Cortex of kidney (tissue), 1 donor: ENCODE measurements at places on chromosomes 4 and X.

GRCh38 chr4:107870236-107870635 lies 45.5 kb downstream of the SGMS2 start:
- no peak for DNase-seq

DNA sequence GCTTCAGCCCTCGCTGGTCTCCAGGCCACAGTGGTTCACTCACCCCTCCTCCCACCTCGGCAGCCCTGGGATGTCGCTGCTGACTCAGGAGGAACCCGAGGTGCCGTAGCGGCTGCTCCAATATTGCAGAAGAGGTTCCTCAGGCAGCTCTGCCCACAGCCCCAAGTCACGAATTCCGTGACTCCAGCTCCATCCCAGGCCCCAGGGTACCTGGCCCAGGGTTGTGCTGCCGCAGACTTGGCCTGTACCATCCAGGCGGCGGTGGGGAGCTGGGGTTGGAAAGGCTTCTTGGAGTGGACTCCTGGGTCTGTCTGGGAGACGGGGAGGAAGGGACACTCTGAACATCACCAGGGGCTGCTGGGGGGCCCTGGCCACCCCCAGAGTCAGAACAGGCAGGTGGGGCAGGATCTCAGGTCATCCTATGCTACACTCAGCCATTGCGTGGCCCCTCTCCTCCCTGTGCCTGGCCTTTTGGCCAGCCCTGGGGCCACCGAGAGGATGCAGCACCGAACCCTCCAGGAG lies 728 bp upstream of the HGFAC start:
- no peak for DNase-seq

- no peak for DNase-seq
Measured at GRCh38 chr4:185911556-185912064, 99.6 kb upstream of the SORBS2 start.

- no peak for DNase-seq
Measured at GRCh38 chr4:25856756-25857155, 6.0 kb downstream of the SEL1L3 start.

- DNase-seq = no peak
Measured at GRCh38 chr4:16196482-16197393, 29.5 kb downstream of the TAPT1 start.

DNA sequence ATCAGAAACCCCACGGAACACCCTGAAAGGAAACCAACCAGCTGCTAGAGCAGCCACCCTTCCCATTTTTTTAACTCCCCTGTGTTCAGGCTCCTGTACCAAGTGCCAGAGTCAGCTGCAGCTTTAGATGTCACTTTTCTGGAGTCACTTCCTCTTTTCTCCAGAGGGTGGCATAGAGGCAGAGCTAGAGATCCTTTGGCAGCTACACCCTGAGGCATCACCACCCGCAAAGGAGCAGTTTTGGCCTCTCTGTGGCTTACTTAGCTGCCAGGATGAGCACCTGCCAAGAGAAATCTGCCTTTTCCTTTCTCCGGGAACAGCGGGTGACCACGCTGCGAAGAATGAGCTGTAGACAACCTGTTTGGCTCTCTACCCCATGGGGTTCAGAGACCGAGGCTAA lies 58.0 kb upstream of the CHRDL1 start:
- no peak for DNase-seq

- no peak for DNase-seq
Measured at GRCh38 chr4:72893354-72894066, 176.0 kb downstream of the COX18 start.

DNA sequence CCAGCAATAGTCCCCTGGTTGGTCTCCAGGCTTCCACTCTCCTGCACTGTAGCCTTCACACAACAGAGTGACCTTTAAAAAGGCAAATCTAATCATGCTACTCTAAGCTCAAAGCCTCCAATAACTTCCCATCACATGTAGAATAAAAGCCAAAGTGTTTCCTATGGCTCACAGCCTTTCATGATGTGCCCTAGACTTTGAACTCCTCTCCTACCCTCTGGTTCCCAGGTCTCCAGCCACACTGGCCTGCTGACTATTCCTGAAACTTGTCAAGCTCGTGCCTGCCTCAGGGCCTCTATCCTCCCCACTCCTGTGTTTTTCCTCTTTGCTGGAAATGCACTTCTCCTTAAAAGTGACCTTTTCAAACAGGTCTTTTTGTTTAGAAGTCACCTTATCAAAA lies 3.1 kb downstream of the MANBA start:
- DNase-seq = no peak

DNA sequence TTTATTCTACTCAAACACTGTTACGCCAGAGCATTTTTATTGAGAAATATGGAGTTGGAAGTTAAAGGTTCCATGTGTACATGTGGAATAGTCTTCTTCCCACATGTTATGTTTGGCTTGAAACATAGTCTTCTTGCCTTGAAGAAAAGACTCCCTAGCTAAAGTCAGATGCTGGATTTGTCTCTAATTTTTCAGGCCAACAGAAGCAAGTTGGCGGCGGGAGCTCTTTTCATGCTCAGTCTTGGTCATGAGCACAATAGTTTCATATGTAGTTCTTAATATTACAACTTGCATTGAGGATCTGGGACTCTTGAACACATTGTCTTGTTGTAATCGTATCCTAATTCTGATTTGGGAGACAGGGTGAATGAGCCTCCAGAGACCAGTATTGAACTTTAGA lies 19.4 kb downstream of the SEPTIN11 start:
- no peak for DNase-seq

DNA sequence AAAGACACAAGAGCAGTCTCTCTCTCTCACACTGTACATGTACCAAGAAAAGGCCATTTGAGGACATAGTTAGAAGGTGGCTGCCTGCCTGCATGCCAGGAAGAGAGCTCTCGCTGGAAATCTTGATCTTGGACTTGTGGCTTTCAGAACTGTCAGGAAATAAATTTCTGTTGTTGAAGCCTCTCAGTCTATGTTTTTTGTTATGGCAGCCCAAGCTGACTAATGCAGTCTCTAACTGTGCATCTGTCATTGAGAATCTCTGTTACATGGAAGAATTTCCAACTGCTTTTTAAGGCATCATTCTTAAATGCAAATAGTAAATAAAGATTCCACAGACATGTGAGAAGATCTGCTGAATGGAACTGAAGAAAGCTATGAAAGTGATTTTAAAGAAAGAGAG lies 198.3 kb downstream of the PCDH10 start:
- no peak for DNase-seq

DNA sequence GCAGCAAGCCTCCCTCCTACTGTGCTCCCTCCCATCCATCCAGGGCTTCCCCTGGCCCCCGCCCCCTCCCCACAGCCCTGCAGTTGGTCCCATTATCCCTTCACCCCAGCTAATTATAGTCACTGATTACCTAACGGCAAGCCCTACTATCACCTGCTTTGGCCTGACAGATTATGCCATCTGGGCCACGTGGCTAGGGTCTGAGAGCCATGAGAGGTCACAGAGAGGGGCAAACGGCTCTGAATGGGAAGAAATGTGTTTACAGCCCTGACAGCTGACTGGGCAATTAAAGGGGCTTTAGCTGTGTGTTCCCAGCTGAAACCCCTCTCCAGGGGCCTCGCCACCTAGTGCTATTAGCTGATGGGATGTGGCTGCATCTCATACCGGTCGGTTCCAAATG lies 134.4 kb upstream of the CPEB2 start:
- DNase-seq = no peak

DNA sequence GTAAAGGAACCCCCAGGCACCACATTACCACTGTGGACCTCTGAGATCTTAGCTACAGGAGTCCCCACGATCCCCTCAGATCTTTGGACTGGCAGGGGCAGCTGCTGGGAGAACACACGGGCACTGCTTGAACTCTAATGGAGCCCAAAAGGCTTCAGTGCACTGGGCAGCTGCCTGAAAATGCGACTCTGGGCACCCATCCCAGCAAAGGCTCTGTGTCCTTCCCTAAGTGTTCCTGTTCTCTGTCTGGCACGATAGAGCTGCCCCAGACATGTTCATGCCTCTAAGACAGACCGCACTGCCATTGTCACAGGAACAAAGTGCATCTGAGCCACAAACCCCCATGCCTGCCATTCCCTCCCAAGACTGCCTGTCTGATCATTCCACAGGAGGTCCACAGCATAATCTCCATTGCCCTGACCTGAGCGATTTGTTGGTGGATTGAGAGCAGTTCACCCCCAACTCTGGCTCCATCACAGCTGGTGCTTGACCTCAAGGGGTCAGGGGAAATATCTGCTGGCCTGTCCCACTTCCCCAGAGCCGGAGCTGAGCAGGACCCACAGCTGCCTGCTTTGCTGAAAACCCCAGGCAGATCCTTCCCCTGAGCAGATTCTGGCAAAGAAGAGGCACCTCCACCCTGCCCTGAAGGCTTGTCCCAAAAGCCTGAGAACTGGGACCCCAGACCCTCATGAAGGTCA lies 436.0 kb upstream of the INTU start:
- no peak for DNase-seq

- DNase-seq = no peak
Measured at GRCh38 chr4:54484383-54484782, 173.4 kb upstream of the KIT start.

- DNase-seq = no peak
Measured at GRCh38 chr4:20354120-20354519, 102.4 kb downstream of the SLIT2 start.

GRCh38 chr4:41380511-41381157 lies 123.9 kb downstream of the UCHL1 start:
- DNase-seq = no peak

DNA sequence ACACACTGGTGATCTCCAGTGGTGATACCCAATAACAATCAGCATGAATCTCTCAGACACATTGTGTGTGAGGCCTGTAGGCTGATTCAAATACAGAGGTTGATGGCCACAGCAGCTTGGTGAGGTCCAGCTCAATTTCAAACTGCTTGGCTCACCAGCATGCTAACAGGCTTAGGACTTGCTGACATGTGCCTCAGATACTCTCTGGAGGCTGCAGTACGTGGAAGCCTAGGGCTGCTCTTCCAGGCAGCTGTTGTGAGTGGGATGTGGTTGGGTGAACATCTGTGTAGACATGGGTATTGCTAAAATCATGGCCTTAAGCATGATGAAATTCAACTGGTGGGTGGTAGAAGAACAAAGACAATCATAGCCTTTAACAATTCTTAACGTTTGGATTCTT lies 4.3 kb downstream of the CXCL9 start:
- no peak for DNase-seq

- no peak for DNase-seq
Measured at GRCh38 chrX:104310090-104310489, 55.4 kb upstream of the ESX1 start.

DNA sequence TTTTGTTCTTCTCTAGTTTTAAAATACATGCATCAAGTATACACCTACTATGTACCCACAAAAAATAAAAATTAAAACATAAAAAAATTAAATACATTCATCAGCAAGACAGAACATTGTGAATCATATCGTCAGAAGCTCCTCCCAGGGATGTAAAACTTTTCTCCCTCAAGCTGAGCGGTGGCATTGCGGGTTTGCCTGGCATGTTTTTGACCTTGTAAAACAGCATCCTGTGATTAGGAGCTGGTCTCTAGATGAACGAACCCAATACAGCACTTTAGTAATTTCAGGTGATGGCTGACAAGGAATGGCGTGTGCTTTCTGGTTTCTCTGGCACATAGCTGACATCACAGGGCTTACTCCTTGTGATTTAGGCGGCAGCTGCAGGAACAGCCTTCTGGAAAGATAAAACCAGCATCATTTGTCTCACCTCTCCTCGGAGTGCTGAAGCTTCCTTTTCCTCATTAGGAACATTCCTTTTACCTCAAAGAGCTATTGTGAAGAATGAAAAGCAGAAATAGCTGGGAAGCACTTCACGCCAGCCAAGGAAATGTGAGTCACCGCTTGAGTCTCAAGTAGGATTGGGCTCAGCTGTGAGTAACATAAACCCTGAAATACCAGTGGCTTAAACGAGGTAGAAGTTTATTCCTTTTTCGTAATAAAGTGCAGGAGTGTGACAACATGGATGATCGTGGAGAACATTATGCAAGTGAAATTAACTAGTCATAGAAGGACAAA lies 44.3 kb downstream of the NYX start:
- DNase-seq = no peak

DNA sequence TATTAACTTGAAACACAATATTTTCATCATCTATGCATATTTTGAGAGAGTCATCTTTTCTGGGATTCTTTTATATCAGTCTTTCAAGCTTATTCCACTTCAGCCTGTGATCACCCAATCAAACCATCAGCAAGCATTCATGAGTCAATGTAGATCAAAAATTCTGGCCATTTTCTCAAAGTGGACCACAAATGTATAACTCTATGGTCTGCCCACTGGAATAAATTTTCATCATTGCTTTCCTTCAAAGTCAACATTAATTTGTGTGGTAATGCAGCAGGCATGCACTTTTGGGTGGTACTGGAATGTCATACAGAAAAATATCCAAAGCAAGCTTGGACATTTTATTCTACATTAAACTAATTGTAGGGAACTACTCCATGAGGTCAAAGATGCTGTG lies 1013.0 kb downstream of the STIM2 start:
- no peak for DNase-seq

GRCh38 chr4:54165438-54165837 lies 63.7 kb upstream of the PDGFRA start:
- no peak for DNase-seq

DNA sequence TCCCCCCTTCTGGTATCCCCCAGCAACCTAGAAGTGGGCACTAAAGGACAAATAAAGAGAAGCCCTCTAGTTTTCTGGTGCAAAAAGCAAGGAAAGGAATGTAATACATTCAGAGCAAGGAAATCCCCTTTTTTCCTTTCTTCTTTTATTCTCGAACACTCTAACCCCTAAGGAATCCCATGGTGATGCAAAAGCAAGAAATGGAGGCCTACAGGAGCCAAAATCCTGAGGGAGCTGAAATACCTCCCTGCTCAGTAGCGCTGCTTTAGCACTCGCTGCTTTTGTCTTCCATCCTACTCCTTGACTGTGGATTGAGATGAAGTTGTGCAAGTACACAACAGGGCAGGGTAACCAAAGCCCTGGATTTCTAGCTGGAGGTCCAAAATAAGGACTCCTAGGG lies 251.0 kb downstream of the PRDM5 start:
- no peak for DNase-seq

- DNase-seq = no peak
Measured at GRCh38 chrX:118370921-118371624, 25.2 kb downstream of the WDR44 start.

GRCh38 chrX:47608130-47608810 lies 11.4 kb downstream of the SYN1 start:
- DNase-seq = no peak

GRCh38 chr4:2745981-2746806 lies 9.9 kb downstream of the TNIP2 start:
- DNase-seq = no peak

DNA sequence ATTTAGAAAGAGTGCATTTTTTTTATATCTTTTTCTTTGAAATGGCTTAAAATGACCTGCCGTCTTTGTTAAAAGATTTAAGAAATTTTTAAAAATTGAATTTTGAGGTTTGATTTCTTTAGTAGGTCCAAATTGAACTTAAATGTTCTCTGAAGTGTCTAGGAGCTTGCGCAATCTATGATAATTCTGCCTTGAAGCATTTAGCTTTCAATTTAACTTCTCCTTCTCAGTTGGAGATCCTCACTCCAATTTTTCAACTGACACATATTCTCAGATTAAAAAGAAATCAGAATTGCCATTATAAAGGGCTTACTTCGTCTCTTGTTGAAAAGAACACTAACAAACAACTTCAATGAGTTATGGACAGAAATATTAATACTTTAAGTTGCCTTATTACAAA lies 273.5 kb downstream of the TMA16 start:
- DNase-seq = no peak

GRCh38 chr4:28555866-28556265 lies 1695.2 kb downstream of the STIM2 start:
- DNase-seq = no peak

- no peak for DNase-seq
Measured at GRCh38 chrX:119684916-119685224, 8.1 kb downstream of the SEPTIN6 start.
